Foreskin melanocyte (primary cell): ENCODE measurements at places on chromosomes 6 and 20.
A peak's percentile ranks its signal among the peaks of the same experiment; 100 is the strongest.

GRCh38 chr20:2005359-2005758, 11.5 kb upstream of the PDYN start:
- no peak for DNase-seq

- no peak for DNase-seq
These were observed 126.6 kb downstream of the TAF4 start for GRCh38 chr20:61938839-61939690.

DNA sequence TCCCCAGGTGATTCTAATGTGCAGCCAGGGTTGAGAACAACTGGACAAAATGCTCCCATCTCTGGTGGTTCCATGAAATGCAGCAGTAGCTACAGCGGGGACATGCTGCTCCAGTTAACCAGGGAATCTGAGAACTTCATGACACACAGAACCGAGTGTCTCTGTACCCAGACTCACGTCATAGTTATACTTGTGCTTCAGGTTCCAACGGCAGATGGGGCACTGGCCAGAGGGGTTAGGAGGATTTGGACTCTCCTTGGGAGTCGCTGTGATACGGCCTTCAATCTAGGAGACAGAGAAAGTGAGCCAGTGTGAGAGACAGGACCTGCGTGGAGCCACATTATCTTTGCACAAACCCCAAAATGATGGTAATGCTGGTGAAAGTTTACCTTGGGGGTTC, 9.2 kb downstream of the MRPS18A start:
- DNase-seq = no peak

DNA sequence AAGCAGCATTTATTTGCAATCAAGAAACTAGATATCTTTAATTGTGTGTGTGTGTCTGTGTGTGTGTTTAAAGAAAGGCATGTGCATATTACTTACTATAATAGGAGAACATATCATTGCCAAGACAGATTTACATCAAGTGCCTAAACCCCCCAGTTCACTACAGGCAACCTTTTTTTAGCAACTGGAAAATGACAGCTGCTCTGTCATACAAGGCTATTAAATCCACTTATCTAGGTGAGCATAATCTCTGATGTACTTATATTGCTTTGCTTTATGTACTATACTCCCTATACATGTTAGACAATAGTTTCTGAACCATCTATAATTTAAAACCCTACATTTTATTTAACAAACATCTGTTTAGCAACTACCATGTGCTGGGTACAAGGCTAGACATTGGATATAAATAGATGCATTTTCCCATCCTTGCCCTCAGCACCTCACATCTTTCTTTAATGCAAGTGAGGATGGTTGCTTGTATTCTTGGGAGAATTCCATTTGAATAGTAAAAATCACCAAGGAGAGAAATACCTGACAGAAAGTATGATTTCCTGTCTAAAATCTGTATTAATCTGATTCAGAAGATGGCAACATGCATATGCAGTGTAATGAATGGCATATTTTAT, 398.3 kb downstream of the LAMA2 start:
- DNase-seq = no peak

DNA sequence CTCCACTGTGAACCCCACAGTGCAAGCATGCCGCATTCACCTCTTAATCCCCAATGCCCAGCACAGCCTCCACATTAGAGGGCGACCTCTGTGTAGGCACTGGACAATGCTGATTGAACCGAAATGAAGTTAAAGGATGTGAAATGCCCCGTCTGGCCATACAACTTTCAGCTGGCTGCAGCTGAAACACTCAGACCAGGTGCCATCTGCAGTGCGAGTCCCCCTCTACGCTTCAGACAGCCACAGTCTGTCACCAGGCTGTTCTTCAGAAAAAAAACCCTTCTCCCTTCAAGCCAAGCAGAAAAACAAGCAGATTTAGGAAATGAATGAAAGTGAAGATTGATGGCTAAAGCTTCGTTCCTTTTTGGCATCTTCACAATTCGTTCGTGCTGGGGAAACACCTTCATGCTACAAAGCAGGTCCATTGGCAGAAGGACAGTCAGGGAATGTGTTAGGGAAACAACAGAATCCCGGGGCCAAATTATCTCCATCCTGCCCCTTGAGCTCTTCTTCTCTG, 44.7 kb downstream of the TNFAIP3 start:
- no peak for DNase-seq

DNA sequence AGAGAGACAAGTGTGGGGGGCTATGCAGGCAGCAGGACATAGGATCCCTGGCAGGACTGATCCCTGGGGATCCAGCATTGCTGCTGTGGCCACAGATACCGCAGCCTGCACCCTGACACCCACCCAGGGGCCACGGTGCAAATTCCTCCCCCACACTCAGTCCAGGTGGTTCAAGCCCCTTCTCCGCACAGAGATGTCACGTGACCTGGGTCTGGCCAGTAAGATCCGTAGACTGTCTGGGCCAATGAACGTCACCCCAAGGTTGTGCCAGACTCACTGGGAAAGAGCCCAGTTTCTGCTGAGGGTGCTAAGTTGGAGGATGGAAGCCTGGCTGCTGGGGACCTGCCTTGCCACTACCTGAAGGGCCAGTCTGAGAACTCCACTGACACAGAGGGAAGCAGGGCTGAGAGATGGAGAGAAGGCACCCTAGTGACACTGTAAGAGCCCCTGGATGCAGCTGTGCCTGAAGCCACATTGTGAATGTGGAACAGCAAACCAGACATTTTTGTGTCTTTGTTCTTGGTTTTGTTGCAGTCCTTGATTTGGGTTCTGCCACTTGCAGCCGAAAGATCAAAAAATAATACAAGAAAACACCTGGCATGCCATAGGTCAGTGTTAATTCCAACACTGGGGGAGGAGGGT, 228.6 kb downstream of the PREX1 start:
- no peak for DNase-seq

DNA sequence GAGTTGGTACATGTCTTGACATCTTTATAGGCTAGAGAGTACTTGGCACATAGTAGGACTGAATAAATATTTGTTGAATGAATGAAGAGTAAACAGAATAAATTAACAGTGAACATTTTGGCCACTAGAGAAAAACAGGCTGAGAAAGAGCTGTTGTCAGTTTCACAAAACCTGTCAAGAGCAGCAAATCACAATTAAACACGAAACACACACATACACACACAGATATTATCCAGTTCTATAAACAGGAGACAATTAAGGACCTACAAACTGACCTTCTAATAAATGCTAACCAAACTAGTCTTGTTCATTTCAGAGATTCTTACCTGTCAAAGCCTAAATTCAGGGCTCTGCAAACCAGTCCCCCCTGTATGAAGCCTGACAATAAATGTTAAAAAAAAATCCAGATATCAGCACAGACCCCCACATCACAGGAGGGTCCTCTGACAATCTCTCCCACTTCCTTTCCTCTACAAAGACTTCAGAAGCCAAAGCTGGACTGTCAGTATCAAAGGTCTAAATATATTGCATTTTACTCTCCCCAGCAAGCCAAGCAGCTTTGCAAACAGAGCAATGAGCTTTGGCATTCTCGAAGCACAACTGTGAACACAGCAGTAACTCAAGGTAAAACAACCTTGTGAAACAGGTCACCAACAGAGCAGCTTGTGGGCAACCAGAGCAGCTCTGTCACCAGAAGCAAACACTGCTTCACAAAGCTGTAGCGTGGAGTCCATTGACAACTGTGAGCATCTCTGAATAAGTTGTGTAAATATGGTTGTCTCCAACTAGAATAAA, 229.9 kb downstream of the TBXT start:
- DNase-seq = no peak

DNA sequence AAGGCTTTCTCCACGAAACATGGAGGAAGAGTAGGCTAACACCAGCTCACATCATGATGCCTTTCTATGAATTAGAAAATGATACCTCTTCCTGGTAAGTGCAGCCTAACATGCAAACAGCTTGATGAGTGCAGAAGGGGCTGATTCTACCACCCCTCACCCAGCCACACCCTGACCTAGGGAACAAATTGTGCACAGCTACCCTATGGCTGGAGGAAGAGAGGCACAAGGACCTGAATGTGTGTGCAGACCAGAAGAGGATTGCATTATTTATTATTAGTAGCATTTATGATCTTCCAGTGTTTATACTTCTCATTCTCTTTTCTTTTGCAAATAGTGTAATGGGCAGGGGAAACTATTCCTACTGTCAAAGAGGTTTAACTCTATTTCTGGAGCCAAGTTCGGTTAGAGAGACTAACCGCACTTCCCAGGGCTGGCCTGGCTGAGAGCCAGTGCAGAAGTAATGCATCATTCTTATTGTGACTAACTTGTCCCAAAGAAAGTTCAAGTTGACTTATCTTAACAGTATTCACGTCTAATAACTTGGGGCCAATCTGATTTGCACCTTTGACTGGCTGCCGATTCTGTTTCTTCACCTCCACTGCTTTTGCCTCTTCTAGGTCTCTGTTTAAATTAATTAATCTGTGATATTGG, 237.5 kb downstream of the CD83 start:
- no peak for DNase-seq

GRCh38 chr6:104710543-104711335, 149.0 kb downstream of the HACE1 start:
- DNase-seq = no peak

DNA sequence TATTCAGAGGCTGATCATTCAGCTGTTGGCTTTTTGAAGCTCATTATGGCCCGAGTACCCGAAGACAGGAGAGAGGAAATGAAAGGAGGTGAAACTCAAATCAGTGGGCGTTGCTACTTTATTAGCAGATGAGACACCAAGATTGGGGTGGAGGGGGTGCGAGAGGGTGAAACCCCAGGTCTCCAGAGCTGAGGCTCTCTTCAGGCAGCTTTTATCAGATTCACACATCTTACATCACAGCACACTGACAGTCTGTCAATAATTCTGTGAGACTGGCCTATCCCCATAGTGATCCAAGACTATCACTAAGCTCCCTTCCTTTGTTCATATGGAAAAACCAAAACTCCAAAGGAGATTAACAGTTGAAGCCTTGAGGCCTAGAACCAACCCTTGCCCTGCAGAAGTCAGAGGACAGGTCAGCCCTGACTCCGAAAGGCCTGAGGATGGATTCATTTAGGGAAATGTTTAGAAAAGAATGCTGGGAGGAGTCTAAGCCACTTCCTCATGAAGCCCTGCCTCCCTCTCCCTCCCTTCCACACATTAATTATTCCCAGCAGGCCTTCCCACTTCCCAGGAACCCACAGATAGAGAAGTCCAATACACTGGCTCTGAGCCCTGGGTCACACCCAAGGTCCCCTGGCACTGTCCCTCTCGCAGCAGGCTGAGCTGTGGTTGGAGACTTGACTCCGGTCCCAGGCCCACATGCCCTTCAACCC, 23.2 kb downstream of the TRERF1 start:
- DNase-seq = no peak

DNA sequence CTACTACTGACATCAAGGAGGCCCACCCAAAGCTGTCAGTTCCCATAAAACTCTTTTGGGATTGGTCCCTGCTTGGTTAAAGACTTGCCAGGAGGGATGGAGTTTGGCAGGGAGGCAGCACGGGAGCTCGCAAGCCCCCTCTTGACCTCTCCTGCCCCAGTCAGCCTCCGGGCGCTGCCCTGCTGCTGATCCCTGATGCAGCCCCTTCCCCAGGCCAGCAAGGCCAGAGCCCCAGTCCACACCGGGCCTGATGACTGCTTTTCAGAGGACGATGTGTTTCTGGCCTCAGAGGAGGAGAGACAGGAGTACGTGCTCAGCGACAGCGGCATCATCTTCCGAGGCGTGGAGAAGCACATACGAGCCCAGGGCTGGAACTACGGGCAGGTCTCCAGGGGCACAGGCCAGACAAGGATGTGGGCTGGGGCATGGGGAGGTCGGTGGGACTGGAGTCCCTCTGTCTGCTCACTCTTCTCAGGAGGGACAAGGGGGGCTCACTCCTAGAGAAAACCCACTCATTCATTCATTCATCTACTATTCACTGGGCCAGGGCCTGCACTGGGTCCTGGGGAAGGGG, 15.6 kb downstream of the TGM6 start:
- DNase-seq = no peak

DNA sequence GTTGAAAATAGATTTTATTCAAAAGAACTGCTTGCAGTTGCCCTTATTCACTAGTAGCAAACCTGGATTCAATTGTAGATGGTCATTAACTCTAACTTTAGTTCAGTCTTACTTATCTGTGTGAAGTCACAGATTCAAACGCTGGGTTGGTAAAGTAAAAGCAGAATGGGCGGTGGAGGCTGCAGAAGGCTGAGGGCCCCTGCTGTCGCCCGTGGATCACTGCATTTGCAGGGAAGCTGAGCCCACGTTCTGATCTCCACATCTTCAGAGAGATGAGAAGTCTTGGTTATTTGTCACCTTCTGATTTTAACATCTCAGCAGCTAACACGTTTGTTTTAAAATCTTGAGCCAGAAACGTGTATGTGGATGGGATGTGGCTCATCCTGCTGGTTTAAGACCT, 75.1 kb downstream of the SNX9 start:
- DNase-seq = no peak

- DNase-seq = peak; percentile 91
These were observed 48.3 kb downstream of the ATXN1 start for GRCh38 chr6:16712931-16713484.

- DNase-seq = no peak
These were observed 154.2 kb upstream of the COL21A1 start for GRCh38 chr6:56401477-56402070.

- DNase-seq = no peak
These were observed 561 bp downstream of the KAT14 start for GRCh38 chr20:18138266-18138582.

DNA sequence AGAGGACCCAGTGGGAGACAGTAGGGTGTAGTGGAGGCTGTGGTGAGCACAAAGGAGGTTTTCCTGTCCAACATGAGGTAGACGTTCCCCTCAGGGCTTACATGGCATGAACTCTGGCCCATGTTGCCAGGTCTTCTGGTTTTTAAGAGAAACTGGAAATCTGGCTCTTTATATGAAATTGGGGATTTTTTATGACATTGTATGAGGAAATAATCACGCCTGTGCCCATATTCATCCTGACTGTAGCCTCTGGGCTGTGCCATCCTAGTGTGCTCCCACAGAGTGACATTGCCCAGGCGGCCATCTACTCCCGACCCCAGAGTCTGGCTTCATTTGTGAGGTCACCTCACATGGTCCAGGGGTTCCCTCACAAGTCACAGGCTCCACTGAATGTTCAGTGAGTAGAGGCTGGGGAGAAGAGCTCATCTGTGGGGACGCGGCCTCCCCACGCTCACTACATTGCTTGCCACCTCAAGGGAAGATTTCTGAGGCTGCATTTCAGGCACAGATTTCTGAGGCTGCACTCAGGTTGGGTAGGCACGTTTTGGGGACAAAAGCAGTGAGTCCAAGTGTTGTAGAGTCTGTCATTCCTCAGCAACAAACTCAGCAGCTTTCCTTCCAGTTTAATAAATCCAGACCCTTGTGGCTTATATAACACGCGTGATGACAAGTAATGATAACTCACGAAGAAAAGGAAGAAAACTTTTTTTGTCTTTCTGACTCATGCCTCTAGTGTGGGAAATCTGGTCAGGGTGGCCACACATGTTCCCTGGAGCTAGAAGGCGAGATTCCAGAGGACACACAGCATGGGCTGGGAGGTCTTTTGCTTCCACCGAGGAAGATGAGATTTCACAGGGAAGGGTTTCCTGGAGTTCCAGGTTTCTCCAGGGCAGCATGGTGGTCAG, 41.7 kb downstream of the SLC24A3 start:
- no peak for DNase-seq

- DNase-seq = no peak
These were observed 337.6 kb downstream of the BTBD9 start for GRCh38 chr6:38302081-38302480.
